NCI-H2081 treated with DMSO at 0.1 percent for 48 hours (cell line): ENCODE measurements at places on chromosomes 4 and X.

DNA sequence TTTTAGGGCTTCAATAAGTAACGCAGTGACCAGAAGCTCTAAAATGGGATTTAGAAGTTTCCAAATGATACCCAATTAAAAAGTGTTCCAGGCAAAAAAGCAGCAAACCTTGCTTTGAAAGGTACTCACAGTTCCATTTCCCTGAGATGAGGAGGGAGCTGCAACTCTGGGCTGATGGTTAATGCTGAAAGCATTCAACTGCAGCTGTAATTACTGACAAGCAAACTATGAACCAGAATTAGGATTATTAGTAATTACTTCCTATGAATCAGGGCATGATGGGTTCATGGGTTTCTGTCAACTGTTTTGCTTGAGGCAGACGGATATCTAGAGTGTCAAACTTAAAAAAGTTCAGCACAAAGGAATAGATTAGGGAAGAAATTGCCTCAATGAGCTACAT lies 357.4 kb downstream of the STIM2 start:
- no peak for DNase-seq

DNA sequence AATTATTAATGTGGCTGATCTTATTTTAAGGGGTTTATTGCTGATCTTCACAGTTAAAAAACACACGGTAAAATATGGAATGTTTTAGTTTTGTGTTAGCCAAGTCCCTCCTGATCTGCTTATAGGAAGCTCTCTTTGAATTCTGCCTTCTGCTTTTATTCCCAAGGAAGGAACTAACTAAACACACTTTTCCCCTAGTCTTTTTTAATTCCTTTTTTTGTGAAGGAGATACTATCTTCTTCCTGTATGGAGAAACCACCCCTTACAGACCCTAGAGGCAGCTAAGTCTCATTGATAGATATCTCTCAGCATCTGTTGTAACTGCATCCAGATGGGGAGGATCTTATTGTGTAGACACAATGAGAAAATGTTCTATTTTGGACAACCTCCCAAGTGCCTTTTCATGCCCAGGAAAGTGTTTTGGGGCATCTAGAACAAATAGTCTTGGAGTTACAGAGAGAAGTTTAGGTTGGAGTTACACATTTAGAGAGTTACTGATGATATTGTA lies 64.4 kb downstream of the AFF1 start:
- DNase-seq, result no peak

DNA sequence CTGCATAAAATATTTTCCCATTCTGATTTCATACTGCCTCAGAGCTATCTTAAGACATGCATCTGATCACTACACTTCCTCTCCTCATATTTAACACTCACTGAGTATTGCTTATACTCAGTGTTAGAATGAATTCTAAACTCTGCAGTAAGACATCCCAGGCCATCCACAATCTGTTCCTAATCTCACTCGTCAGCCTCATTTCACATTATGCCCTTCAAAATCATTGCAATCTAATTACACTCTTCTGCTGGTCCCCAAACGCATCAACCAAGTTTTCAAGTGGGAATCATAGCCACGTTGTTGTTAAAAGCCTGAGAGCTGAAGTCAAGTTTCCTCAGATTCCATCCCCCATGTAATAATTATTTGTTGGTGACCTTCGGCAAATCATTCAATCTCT lies 1177.9 kb downstream of the ARAP2 start:
- no peak for DNase-seq

- DNase-seq, result no peak
These were observed 74.4 kb downstream of the AFF1 start for GRCh38 chr4:87009095-87009648.

DNA sequence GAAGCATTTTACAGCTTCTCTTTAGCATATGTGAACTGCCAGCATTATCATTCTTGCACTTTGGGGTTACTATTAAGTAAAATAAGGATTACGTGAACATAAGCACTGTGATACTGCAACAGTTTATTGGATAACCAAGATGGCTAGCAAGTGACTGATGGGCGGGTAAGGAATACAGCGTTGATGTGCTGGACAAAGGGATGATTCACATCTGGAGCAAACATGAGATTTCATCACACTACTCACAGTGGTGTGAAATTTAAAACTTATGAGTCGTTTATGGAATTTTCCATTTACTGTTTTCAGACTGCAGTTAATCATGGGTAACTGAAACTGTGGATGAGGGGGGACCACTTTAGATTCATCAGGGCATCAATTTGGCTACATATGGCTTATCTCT lies 16.0 kb downstream of the NBDY start:
- DNase-seq, result no peak

GRCh38 chr4:85701861-85702321 lies 226.9 kb downstream of the ARHGAP24 start:
- no peak for DNase-seq

- no peak for DNase-seq
These were observed 87.3 kb upstream of the EMCN start for GRCh38 chr4:100605144-100605543.

- DNase-seq, result no peak
These were observed at the start of gene PDE6B for GRCh38 chr4:624705-625590. Gene PDE6B (plus strand): TSS chr4:625573. CDS start chr4:625627, 54 bp downstream.

DNA sequence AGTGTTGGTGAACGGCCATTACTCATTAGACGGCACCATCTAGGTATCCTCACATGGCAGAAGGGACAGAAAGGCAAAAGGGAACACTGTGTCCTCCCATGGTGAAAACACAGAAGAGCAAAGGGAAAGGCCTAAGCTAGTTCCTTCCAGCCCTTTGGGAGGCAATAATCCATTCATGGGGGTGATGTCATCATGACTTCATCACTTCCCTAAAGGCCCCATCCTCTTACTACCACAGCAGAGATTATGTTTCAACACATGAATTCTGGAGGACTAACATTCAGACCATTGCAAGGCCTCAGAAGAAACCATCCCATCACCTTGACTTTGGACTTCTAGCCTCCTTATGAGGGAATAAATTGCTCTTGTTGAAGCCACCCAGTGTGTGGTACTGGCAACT lies 238.2 kb downstream of the MGST2 start:
- DNase-seq, result no peak

DNA sequence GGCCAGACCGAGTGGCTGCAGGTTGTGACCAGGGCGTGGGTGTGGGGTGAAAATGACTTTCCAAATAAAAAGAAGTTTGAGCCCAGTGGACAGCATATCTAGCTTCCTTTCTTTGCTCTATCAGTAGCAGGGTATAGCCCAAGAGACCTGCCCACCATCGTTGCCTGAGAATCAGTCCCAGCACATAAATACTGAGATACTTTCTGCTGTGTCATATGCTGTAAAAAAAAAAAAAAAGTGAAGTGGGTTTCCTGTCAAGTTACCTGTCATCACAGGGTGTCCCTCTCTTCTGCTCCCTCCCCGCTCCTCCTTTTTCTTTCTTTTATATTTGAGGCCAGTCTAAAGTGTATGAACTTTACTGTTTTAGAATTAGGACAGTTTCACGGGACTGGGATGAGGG lies 330.3 kb upstream of the BOD1L1 start:
- DNase-seq, result no peak

- DNase-seq, result no peak
These were observed 155.0 kb downstream of the MSL3 start for GRCh38 chrX:11913001-11913400.

- no peak for DNase-seq
These were observed 46.5 kb upstream of the ZIC3 start for GRCh38 chrX:137519459-137519858.

- DNase-seq, result no peak
These were observed 96.6 kb upstream of the OTUD4 start for GRCh38 chr4:145277011-145277410.

DNA sequence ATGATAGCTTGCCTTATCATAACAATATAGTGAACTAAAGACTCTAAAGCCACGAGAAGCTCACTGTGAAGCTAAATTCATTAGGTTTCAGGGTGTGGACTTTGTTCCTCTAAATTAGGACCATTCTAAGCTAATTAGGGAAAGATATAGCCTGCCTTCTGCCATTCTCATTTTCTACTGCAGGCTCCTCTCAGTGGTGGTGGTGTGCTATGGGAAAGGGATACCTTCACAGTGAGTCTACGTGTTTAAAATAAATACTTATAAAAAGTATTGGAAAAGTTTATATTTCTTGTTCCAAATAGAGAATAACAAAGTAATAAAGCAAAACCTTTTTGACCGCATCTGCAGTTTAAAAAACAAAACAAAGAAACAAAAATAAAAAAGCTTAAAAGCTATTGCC lies 327.7 kb downstream of the PAPSS1 start:
- no peak for DNase-seq

DNA sequence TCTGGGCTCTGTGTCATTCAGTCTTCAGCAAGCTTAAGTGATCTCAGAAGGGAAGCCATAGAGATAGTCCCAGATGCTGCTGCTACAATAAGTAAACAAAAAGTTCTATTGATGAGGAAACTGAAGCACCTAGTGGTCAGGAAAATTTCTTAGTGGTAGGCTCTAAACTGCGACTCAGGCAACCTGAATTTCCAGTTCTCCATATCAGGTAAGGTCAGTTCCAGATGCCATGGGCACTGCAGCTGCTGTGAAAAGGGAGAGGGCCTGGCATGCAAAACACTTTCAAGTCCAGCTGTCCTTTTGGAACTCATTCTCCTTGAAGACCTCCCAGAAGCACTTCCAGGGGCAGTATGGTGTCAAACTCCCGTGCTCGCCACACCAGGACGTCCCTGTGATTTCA lies 46.2 kb downstream of the REELD1 start:
- DNase-seq, result no peak

DNA sequence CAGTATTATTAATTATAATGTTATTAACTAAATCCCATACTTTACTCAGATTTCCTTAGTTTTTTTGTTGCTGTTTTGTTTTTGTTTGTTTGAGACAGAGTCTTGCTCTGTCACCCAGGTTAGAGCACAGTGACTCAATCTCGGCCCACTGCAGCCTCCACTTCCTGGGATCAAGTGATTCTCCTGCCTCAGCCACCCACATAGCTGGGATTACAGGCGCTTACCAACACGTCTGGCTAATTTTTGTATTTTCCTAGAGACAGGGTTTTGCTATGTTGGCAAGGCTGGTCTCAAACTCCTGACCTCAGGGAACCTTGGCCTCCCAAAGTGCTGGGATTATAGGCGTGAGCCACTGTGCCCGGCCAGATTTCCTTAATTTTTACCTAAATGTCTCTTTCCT lies 72.2 kb downstream of the ANAPC4 start:
- DNase-seq, result no peak

DNA sequence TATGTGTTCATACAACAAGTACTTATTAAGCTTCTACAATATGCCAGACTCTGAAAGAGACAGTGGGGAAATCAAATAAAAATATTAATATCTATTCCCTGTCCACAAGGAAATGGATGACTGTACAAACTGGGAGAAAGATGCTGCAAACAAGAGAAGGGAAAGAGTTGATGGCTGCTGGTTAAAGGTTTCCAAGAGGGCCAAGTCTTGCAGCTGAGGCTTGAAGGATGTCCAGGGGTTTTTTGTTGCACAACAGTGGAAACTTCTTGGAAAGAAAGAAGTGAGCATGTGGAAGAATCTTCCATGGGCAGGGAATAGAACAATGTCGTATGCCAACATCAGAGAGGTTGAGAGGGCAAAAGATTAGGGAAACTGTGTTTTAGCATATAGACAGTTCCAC lies 95.8 kb downstream of the MID1 start:
- DNase-seq, result no peak

GRCh38 chr4:25859429-25860148 lies 3.2 kb downstream of the SEL1L3 start:
- DNase-seq, result no peak

GRCh38 chrX:41164449-41164848 lies 79.2 kb downstream of the USP9X start:
- DNase-seq, result no peak

DNA sequence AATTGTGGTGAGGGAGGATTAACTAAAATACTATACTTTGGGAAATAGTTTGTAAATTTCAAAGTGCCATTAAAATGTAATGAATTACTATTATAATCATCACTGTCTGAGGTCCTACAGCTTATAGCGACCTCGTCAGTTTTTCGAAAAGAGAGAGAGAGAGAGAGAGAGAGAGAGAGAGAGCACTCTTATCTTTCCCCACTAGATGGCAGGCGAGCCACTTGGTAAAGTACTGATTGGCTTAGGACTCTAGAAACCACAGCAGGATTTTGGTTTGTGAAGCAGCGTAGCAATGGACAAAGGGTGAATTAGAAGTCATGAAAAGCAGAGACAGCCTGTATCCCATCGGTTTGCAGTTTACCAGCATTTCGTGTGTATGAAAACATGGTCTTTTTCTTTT lies 52.5 kb downstream of the LINC00632 start:
- no peak for DNase-seq

DNA sequence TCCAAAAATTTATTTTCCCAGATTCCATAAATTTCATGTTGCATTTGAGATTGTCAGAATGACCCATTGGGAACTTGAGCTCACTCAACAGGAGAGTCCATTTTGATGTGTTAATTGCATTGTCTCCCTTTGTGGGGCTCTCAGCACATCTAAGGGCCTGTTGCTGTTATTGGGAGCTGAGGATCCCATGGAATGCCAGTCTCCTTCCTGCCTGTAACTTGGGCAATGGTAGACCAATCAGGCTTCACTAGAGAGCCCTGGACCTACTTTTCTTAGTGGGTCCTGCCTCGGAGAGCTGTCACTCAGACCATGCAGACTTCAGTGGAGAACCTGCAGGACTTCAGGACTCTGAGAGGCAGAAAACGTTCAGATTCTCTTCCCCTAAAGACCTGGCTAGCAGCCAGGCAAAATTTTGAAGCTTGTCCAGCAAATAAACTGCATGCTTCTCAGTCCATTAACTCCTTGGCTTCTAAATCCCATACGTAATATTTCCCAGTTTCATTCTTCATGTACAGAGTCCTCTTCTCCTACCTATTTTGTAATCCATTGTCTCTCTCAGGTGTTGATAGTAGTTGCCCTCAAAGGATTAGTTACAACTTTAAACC lies 25.1 kb downstream of the OCRL start:
- no peak for DNase-seq

DNA sequence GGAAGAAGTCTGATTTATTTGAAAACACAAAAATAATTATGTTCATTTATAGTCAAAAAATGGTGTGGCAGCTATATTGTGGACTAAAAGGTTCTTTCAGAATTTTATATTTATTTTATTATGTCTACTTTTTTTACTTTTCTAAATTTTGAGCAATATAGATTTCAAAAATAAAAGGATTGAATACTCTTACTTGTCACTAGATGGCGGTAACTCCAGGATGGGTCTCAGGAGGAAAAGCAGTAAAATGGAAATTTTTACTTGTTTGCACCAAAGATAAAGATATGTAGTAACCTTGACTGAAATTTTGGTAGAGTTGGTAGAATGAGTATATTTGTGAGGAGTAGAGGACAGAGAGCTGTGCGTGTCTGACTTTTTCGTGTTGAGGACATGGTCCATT lies 14.5 kb upstream of the DACH2 start:
- DNase-seq, result no peak

GRCh38 chr4:147793569-147794313 lies 61.9 kb downstream of the ARHGAP10 start:
- no peak for DNase-seq

DNA sequence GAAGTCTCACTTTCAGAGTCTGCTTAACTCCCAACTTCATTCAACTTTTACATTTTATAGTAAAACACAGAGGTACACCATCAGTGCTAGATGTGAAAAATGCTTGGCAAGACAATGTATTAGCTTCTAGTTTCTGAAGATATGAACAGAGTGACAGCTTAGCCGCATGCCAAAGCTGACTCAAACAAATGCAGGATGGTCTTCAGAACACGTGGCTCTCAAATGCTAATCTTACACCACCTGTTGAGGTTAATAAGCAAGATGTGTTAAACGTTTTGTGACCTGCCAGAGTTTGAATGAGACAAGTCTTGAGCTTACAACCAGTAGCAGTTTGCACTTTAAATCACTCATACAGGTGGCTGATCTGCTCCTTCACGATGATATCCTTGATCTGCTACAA lies 18.9 kb upstream of the GPM6B start:
- DNase-seq, result no peak
